Stimulated activated naive CD8-positive, alpha-beta T cell treated with anti-CD3 and anti-CD28 coated beads, Interleukin-15, amount 100 ng/mL, for 72 hours (primary cell): ENCODE measurements at places on chromosomes 11 and 22.
A peak's percentile ranks its signal among the peaks of the same experiment; 100 is the strongest.

DNA sequence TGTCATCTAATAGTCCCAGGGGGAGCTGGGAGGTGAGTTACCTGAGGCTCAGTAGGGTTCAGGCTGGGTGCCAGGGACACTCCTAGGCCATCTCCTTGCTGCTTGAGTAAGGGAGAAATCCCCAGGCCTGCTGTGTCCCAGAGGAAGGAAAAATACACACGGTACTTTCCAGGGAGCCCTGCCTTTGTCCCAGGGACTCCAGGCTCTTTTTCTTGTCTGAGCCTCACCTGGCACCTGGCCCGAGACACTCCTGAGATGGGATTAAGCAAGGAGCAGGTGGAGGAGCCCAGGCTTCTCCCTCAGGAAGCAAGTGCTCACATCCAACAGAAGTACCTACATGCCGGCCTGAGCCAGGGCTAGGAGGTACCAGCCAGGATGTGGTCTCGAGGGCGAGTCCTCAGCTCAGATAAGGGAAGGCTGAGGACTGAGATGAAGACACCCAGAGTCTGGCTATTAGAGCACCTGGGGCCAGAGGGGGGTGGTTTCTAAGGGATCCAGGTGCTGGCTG is 899 bp upstream of the KLHDC7B start:
- DNase-seq: peak; percentile 71

- no peak for DNase-seq
These were observed 10.1 kb downstream of the MUC2 start for GRCh38 chr11:1084561-1085439.

- no peak for DNase-seq
These were observed 84.9 kb downstream of the TRPC6 start for GRCh38 chr11:101498891-101499290.

GRCh38 chr22:43479301-43479950 is 67.6 kb downstream of the MPPED1 start:
- no peak for DNase-seq
